ENCODE measurements at places on chromosomes 13 and 19.

DNA sequence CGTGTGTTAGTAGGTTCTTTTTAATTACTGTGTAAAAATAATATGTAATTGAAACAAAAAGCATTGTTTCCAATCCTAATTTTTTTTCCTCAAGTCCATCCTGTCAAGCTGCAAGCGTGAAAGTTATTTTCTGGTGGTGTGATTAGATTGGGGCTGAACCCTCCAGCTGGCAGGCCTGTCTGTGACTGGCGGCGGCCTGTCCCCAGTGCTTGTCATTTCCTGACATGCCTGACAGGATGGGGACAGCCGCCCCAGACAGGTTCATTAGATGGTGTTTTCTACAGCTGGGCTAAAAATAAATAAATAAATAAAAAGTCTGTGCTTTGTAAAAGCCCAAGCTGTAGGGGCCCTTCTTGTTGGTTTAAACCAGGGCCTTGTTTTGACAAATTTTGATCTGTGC, 53.7 kb upstream of the MAB21L1 start:
- DNase-seq = no peak

DNA sequence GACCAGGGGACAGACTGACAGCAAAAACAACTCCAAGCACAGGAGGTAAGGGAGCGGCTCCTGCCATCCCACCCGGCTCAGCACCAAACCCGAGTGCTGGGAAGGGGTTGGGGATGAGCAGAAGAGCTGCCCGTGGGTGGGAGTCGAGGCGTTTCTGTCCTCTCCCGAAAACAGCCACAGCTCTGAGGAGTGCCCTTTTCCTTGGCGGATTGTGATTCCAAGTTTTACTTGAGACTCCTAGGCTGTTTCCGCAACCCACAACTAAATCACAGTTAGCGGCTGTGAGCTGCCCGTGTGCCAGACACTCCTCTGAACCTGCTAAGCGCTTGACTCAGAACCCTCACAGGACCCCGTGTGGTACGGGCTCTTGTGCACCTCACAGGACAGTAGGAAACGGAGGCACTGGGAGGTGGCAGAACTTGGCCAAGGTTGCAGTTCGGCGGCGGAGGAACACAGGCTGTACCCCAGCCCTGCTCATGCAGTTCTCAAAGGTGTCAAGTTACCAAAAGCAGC, 21.4 kb downstream of the CFAP97D2 start:
- no peak for DNase-seq

GRCh38 chr19:3565139-3565538, 7.6 kb upstream of the HMG20B start:
- no peak for DNase-seq

- DNase-seq = peak; percentile 55
These were observed 115.8 kb downstream of the TRPC4 start for GRCh38 chr13:37753776-37754175.

GRCh38 chr13:92188574-92188973, 790.2 kb downstream of the GPC5 start:
- no peak for DNase-seq

- no peak for DNase-seq
These were observed 11.4 kb downstream of the TPGS1 start for GRCh38 chr19:518598-519231.

- DNase-seq = no peak
These were observed 140.6 kb downstream of the LHFPL6 start for GRCh38 chr13:39462428-39462827.

GRCh38 chr13:67408798-67409197, 178.7 kb upstream of the PCDH9 start:
- DNase-seq = peak; percentile 62

- DNase-seq = no peak
These were observed 15.2 kb upstream of the MTIF3 start for GRCh38 chr13:27465611-27466010.

- peak; percentile 100 for DNase-seq
These were observed 113.0 kb downstream of the TEX26 start for GRCh38 chr13:31045286-31046081.

GRCh38 chr13:33016414-33017322, at the start of gene KL:
TSS of gene KL (plus strand) at chr13:33016423. CDS start at chr13:33016441, 18 bp downstream.
- no peak for DNase-seq

DNA sequence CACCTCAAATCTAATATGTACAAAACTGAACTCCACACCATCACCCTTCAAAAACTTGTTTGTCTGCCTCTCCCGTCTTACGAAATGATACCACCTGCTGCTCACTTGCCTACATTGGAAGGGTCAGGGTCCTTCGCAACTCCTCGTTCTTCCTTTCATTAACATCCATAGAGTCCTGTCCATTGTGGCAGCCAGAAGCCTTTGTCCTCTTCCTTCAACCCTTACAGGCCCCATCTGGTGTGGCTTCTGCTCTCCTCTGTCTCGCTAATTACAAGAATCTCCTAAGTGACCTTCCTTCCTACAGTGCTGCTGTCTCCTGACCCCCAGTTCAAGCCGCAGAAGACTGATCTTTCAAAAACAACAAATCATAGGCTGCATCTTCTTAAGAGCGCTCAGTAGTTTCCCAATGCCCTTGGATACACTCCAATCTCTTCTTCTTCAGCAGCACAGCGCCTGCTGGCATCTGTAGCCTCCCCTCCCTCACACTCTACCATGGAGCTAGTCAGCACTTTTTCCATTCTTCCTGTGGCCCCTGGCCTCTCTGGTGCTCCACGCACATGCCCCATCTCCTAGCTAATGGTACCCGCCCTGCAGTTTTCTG, 382.7 kb downstream of the LIG4 start:
- no peak for DNase-seq

- DNase-seq = peak; percentile 83
These were observed at the start of gene DPF1 for GRCh38 chr19:38224014-38224862. TSS of gene DPF1 (minus strand) at chr19:38224222. CDS start at chr19:38224142, 80 bp downstream.

DNA sequence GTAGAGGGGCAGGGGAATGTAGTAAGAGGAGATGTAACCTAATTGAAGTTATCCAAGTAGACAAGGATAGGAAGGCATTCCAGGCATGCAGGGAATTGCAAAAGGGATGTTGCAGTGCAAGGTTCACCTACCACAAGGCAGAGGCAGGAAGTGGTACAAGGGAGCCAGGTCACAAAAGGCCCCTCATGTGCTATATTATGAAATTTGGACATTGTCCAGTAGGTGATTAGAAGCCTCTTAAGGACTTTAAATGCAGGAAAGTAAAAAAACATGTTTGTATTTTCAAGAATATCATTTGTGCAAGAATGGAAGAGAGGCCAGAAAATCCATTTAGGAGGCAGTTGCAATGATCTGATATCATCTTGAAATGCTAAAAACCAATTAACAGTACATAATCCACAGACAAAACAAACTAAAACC, 111.4 kb downstream of the FRY start:
- DNase-seq = peak; percentile 37

DNA sequence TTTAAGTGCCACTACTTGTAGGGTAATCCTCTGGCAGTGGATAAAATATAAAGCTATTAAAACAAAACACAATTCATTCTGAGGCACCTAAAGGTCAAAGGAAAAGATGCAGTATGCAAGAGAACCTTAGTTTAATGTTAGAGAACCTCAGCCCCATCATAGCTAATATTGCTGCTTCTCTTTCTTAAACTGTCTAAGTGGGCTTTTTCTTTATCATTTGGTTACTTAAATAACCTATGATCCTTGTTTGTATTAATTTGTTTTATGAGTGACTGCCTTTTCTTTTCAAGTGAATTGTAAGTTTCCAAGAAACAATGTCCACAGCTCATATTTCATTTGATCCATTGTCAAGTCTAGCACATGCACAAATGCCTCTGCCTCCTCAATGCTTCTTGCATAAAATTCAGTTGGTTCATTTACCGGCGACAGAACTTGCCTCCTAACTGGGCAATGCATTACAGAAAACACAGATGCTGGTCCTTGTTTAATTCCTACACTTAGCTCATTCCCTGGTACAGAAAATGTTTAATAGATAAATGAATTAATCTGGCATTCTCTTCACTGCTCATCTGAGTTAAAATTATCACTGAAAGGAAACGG, 1049.8 kb downstream of the OLFM4 start:
- DNase-seq = no peak

DNA sequence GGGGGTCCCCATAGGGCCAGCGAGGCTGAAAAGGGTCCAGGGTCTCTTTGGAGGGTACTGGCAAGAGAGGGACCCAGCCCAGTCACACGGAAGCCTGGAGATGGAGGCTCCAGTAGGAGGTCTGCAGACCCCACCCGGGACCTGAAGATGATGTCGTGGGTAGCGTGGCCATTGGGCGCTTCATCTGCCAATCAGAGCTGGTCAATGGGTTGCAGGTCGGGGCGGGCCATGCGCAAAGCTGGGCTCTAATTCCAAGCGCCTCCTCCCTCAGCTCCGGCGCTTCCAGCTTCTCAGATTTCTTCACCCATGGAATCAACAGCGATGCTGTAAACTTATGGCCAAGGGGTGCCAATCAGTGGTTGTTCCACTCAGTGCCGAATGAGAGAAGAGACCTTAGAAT, 10.9 kb downstream of the SIGLEC12 start:
- no peak for DNase-seq

GRCh38 chr19:492091-492531, 4.2 kb upstream of the MADCAM1 start:
- DNase-seq = no peak

GRCh38 chr19:10209315-10209714, 14.6 kb upstream of the DNMT1 start:
- DNase-seq = no peak
